ENCODE measurements at places on chromosomes 3 and 15. TPM values are rescaled to one million over a fixed set of nuclear protein-coding genes. Genes with fewer than 3 reads are reported as not detected.
A peak's percentile ranks its signal among the peaks of the same experiment; 100 is the strongest.

ST6GAL1 gene
- 61.8 TPM for total RNA-seq

LYZL4 gene
- not detected for total RNA-seq

SLC12A8 gene
- total RNA-seq, result 0.51 TPM

SLC22A13 gene
- 0.22 TPM for total RNA-seq

ARGFX gene
- not detected for total RNA-seq

SLC35A5 gene
- 18.6 TPM for total RNA-seq

RAB11A gene
- total RNA-seq, result 147 TPM

DNA sequence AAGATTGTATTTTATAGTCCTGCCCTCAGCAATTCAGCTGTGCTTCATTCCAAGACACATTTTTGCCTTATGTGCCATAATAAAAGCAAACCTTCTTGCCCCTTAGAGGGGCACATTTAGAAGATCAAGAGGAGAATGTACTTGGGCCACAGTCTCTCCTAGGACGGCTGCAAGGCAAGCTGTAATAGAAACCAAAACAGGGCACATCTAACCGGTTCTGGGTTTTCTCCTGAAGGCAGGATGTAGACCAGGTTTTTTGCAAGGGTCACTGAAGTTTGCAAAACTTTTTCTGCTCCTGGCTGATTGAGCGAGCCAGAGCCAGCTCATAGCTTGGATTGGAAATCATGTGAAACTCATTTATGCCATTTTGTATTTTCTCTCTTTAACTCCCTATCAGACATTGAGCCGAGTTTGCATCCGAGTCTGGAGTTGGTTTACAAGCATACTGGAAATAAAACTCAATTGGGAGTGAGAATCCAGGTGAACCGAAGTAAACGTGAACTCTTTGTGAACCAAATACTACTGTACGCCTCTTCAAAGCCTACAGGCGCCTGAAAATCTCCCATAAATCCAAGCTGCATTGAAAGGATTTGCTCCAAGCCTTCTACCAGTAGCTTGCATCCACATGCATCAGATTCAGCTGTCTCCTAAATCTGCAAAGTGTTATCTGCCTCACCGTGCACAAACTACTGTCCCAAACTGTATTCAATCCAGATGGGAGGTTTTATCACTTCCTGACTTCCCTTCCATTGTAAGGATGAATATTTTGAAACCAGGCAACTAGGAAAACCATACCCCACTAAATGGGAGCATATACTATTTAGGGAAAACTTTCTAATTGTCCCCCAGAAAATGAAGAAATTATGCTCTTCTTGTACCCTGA lies 60.9 kb upstream of the TSC22D2 start:
- DNase-seq, result no peak

DNA sequence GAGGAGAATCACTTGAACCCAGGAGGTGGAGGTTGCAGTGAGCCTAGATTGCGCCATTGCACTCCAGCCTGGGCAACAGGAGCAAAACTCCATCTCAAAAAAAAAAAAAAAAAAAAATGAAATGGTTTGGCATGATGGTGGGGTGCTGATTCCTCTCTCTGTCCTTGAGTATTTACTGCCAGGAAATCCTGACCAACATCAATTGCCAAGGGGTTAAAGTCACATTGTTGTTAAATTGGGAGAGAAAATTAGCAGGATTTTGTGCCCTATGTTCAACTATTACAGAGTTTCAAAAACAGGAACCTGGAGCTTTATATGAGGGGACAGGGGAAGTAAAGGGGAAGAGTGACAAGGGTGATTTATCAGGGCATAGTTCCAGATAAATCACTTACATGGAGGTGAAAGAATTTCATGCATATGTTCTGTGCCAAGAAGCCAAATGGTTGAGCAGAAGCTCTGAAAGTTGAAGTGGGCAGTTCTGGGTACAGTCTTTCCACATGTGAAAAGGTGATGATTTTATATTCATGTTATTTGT lies 70.5 kb upstream of the TSEN2 start:
- DNase-seq, result no peak

GRCh38 chr15:58066042-58066867 lies 744 bp upstream of the ALDH1A2 start:
- DNase-seq, result peak; percentile 87

DNA sequence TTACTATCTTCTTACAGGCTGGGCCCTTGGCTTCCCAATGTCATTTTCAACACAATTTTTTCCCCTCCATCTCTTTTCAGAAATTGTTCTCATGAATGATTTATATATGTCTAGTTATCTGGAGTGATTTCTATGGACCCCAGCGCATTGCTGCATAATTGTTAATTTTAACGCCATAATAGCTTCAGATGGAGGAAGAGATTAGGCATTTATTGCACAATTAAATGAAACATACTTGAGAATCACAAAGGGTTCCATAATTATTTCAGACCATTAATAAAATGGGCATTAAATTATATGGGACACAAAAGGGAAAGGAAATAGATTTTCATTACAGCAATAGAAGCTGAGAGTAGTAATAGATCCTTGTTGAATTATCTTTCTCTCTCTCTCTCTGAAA lies 70.3 kb upstream of the SOX14 start:
- no peak for DNase-seq

- no peak for DNase-seq
These were observed 105.6 kb upstream of the SLC4A7 start for GRCh38 chr3:27589795-27590194.

DNA sequence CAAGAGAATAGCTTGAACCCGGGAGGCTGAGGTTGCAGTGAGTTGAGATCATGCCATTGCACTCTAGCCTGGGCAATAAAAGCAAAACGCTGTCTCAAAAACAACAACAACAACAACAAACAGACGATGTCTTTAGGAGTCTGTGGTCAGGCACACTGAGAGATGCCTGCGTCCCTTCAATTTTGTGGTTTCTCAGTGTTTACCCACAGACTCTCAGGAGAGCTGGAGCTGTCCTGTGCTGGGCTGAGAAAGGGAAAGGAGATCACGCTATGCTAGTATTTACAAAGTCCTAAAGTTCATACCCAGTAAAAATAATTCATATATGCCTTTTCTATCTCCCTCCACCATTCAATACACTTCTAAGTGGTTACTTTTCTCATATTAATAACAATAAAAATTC lies 6.3 kb downstream of the LAMP3 start:
- no peak for DNase-seq

DNA sequence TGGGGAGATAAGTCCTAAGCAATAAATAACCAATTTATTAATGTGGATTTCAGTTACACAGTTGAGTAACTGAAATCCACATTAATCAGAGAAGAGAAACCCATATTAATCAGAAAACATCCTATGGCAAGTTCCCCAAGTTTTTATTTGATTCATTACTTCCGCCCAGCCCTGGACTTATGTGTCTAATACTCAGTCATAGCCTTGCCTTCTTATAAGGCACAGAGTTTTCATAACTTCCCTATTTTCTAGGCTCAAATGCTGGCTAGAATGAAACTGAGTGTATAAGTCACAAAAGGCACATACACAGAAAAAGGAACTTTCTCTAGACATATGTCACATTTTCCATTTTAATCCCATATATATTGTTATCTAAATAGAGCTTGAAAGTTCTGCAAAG lies 28.8 kb downstream of the CD47 start:
- DNase-seq, result no peak

DNA sequence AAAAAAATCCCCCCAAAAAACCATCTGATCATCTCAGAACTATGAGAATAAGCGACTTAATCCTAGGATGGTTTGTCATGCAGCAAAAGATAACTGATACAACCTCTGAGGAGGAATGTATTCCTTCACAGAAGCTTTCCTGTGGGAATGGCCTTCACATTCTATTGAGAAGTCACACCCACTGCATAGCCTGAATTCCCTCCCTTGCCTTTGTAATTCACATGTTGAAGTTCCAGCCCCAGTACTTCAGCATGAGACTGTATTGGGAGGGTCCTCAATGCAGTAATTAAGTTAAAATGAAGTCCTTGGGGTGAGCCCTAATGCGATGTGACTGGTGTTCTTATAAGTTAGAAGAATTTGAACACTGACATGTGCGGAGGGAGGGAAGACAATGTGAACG lies 395.2 kb downstream of the TUSC7 start:
- DNase-seq, result no peak

GRCh38 chr3:58398669-58399333 lies 34.8 kb downstream of the PDHB start:
- DNase-seq, result no peak

- DNase-seq, result peak; percentile 73
These were observed 97.9 kb downstream of the ADCY5 start for GRCh38 chr3:123350971-123351370.

- no peak for DNase-seq
These were observed 32.6 kb downstream of the HACD2 start for GRCh38 chr3:123552095-123552714.

DNA sequence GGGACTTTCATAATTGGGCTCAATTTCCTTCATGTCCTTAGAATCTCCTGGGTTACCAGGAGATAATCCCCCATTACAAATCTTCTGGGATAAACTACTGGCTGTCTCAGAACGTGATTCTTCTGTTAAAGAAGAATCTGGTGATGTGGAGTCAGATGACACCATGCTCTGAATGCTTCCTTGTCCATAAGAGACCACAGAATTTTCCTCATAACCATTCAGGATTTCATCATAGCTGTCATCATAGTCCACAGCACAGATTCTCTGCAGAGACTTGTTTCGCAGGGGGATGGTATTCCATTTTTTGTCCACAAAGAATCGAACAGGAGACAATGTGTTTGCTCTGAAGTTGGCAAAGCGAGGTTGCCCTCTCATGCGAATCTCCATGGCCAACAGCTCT lies 109.8 kb upstream of the TSPAN3 start:
- DNase-seq, result no peak

GRCh38 chr3:18989237-18989795 lies 159.0 kb upstream of the KCNH8 start:
- DNase-seq, result no peak

Measured in cardiac septum (tissue), 1 donor.